ENCODE measurements at places on chromosomes 16 and 17.

DNA sequence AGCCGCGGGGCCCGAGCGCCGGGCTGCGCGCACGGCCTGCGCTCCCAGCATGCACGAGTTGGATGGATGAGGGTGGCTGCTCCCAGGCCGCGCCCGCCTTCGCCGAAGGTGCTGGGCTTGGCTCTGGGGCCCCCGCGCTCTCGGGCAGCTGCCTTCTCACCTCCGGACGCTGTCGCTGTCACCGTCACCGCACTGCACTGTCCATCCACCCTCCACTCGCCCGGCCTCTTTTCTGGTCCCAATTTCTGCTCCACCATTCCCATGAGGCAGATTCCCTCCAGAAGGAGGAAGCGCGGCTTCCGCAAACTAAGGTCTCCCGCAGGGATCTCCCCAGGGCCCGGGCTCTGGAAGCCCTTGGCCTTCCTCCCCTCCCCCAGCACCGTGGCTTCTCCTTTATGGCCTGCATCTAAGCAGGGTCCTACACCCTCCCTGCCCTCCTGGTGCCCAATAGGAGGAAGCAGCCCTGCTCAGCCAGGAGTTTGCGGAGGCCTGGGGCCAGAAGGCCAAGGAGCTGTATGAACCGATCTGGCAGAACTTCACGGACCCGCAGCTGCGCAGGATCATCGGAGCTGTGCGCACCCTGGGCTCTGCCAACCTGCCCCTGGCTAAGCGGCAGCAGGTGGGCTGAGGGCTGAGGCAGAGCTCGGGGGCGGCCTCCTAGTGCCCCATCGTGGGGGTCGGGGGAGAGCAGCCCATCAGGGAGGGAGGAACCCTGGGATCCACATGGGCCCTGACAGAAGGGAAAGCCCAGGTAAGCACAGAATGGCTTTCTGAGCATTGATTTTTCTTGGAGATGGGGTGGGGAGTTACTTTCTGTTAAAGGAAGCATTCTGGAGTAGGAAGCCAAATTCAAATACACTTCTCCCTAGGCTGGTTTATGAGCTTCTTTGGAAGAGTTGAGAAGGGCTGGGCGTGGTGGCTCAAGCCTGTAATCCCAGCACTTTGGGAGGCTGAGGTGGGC, 899 bp downstream of the ACE start:
- DNase-seq: no peak

DNA sequence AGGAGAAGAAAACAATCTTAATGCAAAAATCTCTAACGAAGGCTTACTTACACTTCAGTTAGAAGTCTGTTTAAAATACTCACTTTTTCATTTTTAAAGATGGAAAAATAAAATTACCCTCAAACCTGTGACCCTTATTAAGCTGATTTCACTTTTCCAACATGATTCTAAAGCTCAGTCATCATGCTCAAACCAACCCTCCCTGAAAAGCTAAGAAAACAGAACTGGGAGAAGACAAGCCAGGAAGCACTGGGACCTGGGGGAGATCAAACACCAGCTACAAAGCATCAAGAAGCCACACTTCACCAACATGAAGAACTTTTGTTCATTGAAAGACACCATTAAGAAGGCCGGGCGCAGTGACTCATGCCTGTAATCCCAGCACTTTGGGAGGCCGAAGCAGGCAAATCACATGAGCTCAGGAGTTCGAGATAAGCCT, 88.8 kb downstream of the LITAF start:
- no peak for DNase-seq

DNA sequence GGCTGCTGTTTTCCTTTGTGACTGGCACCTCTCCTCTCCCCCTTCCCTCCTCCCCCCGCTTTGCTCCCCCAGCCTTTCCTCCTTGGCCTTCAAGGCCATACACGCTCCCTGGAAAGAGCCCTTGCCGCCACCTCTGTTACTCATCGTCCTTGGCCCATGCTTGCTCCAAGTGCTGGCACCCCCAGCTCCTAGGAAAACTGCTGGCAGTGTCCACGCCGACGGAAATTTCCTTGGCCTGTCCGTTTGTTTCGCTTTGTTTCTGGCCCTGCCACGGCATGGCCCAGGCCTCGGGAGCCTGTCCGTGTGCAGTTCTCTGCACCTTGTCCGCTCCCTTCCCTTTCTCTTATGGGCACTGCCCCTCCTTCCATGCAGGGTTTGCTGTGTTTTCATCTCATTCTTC, 18.0 kb downstream of the CA5A start:
- DNase-seq: no peak

DNA sequence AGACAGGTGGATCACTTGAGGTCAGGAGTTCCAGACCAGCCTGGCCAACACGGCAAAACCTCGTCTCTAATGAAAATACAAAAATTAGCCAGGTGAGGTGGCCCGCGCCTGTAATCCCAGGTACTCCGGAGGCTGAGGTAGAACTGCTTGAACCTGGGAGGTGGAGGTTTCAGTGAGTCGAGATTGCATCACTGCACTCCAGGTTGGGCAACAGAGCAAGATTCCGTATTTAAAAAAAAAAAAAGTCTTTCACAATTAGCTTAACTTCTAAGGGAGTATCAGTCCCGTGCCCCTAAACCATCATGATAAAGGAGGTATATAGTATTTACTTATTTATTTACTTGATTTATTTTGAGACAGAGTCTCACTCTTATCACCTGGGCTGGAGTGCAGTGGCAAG, 3.4 kb upstream of the MEFV start:
- DNase-seq: no peak

GRCh38 chr17:59688008-59688407, 19.2 kb downstream of the PTRH2 start:
- DNase-seq: no peak

DNA sequence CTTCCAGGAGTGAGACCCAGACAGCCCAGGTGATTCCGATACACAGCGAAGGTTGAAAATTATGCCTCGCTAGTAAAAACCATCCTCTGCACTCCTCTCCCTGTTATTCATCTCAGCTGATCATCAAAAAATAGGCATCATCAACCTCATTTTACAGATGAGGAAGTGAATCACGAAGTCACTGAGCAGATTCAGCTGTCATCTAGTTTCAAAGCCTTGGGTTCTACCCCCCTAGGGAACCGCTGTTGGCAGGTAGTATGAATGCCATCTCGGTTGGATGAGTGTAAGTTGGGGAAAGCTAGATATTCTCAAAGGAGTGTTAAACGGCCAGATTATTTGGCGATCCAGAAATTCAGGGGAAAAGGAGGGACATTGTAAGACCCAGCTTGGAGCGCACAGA, 2.0 kb downstream of the CRYM start:
- no peak for DNase-seq

GRCh38 chr16:29029168-29029994, 44.5 kb downstream of the LAT start:
- DNase-seq: no peak

- no peak for DNase-seq
Measured at GRCh38 chr17:422196-422930, 69.8 kb upstream of the RPH3AL start.

GRCh38 chr17:927611-928461, 51.7 kb downstream of the NXN start:
- DNase-seq: no peak

- no peak for DNase-seq
Measured at GRCh38 chr16:65045961-65046360, 75.9 kb downstream of the CDH11 start.

- no peak for DNase-seq
Measured at GRCh38 chr17:20987511-20987910, 55.3 kb downstream of the USP22 start.

GRCh38 chr16:12099451-12100123, 123.1 kb downstream of the SNX29 start:
- DNase-seq: no peak

GRCh38 chr17:74759941-74760340, 11.5 kb downstream of the NHERF1 start:
- no peak for DNase-seq

DNA sequence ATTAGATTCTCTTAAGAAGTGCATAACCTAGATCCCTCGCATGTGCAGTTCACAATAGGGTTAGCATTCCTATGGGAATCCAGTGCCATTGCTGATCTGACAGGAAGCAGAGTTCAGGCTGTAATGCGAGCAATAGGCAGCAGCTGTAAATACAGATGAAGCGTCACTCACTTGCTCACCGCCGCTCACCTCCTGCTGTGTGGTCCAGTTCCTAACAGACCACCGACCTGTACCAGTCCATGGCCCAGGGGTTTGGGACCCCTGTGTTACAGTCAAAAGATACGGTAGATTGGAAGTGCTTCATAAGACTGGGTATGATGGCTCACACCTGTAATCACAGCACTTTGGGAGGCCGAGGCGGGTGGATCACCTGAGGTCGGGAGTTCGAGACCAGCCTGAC, 2.8 kb downstream of the STAT5A start:
- no peak for DNase-seq

DNA sequence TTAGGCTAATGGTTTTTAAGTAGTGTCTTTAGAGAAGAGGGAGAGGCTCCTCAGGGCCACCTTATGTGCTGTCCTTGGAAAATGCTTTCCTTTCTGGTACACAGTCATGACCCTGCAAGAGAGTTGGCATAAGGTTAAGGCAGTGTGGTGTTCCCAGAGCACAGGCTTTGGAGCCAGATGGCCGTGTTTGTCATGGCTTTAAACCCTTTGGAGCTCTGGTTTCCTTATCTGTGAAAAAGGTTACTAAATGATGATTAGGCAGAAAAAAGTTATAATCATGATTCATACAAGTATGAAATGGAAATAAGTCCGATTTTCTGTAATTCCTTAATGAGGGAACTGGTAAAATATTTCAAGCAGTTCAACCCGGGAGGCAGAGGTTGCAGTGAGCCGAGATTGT, 13.2 kb downstream of the UTP4 start:
- DNase-seq: no peak

GRCh38 chr16:55370762-55371482, 46.9 kb downstream of the IRX6 start:
- DNase-seq: peak; percentile 31

- no peak for DNase-seq
Measured at GRCh38 chr16:56898847-56899246, 33.1 kb upstream of the HERPUD1 start.

DNA sequence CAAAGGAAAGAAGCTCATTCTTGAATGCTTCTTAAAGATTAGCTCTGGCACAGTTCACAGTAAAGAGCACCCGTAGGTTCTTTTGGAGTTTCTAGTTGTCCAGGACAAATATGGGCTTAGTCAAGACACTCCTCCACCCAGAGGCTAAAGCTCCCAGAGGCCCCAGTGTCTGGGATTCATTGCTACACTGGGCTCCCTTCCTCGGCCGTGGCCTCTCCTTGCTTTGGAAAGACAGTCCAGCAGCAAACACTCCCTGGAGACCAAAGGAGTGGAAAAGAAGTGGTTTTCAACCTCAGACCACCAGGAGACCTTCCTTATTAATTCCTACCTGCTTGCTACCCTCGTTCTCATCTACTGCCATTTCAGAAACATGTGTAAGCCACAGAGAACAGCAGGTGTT, 17.1 kb downstream of the PHB1 start:
- no peak for DNase-seq

- DNase-seq: no peak
Measured at GRCh38 chr17:16974569-16975276, 2.8 kb upstream of the TNFRSF13B start.

GRCh38 chr17:50352693-50353599, 7.0 kb downstream of the XYLT2 start:
- no peak for DNase-seq

Data from NCI-H1930 (cell line).